ENCODE measurements at places on chromosomes 5 and 9.
A peak's percentile ranks its signal among the peaks of the same experiment; 100 is the strongest.

DNA sequence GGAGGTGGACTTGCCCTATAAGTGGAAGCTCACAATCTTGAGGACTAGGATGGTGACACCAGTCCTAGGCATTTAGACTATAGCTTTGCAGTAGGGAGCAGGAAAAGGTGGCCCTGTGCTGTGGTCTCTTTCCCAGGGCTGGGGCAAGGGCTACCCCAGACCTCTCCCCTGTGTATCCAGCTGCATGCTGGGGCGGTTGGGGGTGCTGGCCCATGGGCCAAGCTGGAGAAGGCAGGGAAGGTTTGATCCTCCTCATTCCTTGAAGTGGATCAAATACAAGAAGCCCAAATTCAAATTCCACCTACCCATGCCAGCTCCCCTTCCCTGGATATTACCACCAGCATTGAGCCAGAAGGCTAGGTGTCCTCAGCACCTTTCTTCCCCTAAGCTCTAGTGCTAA is 2.2 kb upstream of the PTGS1 start:
- no peak for DNase-seq

- no peak for DNase-seq
These were observed 359.1 kb downstream of the ARHGEF28 start for GRCh38 chr5:73985145-73985544.

- DNase-seq, result no peak
These were observed 21.9 kb downstream of the CD14 start for GRCh38 chr5:140611020-140611521.

- DNase-seq, result peak; percentile 67
These were observed 190.6 kb downstream of the MPDZ start for GRCh38 chr9:13088720-13089427.

- no peak for DNase-seq
These were observed 51.5 kb downstream of the WNK2 start for GRCh38 chr9:93235300-93235960.

DNA sequence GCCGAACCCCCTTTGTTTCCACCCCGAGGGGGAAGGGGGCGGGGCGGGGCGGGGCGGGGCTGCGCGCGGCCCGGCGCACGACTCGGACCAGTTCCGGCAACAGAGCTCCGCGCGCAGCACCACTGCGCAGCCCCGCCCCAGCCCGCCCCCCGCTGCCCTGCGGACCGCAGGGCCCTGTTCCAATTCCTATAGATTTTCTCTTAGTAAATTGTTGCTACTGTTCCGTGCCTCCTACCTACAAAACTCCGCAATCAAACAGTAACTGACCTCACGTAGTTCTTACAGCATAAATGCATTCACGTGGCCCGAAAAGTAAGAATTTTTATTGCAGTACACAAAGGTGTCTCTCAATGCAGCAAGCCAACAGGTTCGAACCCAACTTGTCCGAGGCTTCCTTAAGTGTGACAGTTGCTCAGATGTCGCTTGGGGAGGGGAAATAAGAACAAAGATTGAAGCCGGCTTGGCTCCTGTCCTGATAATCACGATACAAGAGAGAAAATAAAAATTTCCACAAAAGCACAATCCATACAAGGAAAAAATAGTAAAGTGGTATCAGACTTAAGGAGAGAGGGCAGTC is 1.2 kb upstream of the RNF38 start:
- peak; percentile 86 for DNase-seq

GRCh38 chr5:141878711-141879425 is 658 bp upstream of the PCDH1 start:
- DNase-seq, result peak; percentile 93

DNA sequence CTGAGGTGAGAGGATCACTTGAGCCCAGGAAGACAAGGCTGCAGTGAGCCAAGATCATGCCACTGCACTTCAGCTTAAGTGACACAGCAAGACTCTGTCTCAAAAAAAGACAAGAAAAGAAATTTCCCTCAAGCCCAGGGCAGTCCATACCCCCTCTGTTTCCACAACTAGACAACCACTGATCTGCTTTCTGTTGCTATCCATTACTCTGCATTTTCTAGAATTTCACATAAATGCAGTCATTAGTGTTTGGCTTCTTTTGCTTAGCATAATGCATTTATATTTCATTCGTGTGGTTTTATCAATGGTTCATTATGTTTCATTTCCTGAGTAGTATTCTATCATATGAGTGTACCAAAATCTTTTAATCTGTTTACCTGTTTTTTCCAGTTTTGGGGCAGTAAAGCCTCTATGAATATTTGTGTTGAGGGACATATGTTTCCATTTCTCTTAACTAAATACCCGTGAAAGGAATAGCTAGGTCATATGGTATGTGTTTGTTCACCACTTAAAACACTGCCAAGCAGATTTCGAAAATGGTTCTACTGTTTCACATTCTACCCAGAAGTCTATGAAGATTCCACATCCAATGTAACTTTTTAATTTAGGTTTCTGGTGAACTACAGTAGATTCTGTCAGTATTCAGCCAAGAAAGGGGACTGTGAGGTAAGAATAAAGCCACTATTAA is 271.8 kb downstream of the ZNF608 start:
- DNase-seq, result no peak

DNA sequence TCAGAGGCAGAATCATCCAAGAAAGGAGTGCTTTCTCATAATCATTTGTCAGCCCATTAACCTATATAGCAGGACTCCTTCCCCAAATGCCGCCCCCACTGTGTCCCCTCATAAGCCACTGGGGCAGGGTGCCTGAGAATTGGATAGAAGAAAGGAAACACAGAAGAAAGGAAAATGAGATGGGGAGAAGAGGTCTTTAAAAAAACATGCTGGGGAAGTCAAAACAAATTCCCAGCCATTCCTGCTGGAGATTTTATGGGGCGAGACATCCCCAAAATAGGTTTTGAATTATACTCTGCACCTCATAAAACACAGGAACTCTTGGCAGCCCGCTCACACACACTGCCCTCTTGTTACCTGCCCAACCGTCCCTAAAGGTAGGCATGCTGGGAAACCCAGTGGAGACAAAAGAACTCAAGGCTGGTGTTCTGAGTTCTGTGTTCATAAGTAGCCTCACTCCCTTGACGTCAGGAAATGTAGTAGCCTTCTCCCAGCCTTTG is 19.7 kb downstream of the ASTN2 start:
- no peak for DNase-seq

GRCh38 chr5:15798006-15798405 is 298.0 kb downstream of the FBXL7 start:
- no peak for DNase-seq

DNA sequence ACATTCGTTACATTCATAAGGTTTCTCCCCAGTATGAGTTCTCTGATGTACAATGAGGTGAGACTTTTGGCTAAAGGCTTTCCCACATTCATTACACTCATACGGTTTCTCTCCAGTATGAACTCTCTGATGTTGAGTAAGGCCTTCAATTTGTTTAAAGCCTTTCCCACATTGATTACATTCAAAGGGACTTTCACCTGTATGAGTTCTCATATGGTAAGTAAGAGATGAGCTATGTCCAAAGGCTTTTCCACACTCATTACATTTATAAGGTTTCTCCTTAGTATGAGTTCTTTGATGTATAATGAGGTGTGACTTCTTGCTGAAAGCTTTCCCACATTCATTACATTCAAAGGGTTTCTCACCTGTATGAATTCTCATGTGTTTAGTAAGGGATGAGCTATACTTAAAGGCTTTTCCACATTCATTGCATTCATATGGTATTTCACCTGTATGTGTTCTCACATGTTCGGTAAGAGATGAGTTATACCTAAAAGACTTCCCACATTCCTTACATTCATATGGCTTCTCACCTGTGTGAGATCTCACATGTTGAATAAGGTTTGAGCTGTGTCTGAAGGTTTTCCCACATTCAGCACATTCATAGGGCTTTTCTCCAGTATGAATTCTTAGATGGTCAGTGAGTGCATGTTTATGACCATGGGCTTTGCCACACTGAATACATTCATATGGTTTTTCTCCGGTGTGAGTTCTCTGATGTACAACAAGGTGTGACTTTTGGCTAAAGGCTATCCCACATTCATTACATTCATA is 13.5 kb downstream of the ZFP37 start:
- no peak for DNase-seq

DNA sequence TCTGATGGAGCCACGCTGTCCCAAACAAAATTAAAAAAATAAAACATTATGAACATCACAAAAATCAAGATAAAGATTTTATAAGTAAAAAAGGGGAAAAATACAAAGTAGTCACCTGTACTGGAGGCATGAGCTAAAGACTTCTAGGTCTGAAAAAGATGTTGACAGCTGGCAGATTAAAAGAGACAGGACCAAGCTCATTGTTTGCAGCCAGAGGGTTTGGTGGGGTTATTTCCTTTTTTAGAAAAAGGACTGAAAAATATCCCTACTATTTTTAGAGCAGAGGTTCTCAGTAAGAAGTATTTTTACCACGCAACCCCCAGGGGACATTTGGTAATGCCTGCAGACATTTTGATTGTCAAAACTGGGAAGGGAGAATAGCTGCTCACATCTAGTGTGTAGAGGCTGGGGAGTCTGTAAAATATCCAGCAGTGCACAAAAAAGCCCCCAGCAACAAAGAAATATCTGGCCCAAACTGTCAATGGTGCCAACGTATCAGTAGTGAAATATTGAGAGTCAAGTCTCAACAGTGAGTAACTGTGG is 353.4 kb downstream of the TLE1 start:
- DNase-seq, result no peak

DNA sequence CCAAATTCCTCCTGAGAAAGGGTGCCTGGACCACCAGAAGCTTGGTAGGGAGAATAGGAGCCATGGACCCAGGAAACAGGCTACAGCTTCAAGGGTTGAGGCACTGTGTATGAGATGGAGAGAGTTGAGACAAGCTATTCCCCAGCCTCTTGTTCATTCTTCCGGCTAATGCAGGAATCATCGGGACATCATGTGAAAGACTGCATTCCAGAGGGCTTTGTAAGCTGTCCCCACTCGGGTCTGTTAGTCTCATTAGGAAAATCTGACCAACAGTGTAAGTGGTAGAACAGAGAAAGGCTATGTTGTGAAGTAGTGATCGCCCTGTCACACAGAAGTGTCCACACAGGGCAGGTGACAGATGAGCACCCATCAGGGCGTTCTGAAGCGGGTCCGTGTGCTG is 81.4 kb downstream of the GABBR2 start:
- DNase-seq, result no peak

Data from suppressor macrophage treated with lipopolysaccharide for 1 hour (primary cell).